Stimulated activated CD4-positive, alpha-beta T cell treated with anti-CD3 and anti-CD28 coated beads, Interleukin-1b, Interleukin-23, amount 100 ng/mL, for 1 hour (primary cell): ENCODE measurements at places on chromosomes 6 and 20.
A peak's percentile ranks its signal among the peaks of the same experiment; 100 is the strongest.

DNA sequence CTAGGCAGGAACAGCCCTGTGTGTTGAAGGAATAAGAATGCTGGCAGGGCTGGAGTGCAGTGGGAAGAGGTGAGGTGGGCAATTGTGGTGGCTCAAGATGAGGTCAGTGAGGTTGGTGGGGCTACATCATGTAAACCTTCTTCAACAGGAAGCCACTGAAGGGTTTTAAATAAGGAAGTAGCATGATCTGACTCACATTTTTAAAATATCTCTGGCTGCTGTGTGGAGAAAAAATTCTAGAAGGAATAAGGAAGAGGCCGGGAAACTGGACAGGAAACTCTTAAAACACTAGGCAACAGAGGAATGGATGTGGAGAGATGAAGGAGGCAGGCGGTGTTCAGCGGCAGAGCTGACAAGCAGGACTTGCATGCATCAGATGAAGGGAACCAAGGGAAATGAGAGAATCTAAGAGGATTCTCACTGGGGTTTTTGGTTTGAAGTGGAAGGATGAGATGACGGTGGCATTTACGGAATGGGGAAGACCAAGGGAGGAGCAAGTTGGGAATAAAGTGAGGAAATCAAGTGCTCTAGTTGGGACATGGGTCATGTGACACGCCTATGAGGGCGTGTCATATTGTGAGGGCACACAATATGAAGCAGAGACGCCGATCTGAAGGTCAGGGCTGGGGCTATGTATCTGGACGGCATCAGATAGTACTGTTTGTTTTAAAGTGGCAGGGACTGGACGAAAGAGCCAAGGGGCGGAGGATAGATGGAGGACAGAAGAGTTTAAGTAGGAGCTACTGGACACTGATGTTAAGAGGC is 18.2 kb downstream of the TMEM242 start:
- no peak for DNase-seq

DNA sequence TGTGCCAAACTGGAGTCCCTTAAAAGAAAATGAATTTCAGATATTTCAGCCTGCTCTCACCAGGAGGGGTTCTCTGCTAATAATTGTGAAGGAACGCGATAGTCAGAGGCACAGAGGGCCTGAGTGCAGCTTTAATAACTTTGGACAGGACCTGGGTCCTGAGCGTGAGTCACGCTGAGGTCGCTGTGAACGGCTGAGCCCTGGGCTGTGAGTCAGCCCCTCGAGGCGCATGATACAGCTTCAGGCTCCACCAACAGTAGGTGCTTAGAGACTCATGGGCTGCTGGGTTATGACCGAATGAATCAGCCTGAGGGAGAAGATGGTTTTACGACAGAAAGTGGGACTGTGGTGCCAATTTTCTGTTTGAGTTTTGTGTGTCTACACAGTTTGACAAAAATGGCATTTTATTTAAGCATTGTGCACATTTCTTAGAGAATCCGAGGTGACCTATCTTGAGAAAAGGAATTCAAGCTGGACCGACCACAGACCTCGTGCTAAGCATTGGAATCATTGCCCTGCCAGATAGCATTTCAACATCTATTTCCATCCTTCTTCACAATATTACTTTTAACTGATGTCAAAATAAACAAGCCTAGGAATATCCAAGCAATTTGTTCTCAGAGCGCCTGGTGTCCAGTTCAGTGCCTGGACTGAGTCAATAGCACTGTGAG is 183.0 kb downstream of the THBS2 start:
- DNase-seq, result no peak

DNA sequence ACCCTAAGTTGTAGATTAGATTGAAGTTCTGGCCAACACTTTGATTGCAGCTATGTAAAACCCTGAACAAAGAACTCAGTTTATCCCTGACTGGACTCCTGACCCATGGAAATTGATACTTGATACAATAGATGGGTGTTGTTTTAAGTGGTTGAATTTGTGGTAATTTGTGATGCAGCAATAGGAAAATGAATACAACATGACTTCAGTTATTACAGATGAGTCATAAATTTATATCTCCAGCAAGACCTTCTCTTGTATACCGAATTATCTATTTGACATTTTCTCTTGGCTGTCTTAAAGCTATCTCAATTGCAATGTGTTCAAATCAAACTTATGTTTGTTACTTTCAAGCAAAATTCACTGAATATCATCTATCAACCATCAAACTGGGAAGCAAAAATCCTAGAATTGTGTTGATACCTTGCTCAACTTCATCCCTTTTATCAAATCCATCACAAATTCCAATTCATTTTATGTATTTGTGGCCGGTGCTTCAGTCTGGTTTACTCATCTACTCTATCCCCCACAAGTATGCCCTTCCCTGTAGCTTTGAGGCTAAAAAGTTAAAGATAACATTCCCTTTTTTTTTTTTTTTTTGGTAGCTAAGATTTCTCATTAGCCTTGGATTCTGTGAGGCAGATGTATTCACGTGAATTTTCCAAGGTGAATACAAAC is 129.4 kb upstream of the CENPW start:
- no peak for DNase-seq

DNA sequence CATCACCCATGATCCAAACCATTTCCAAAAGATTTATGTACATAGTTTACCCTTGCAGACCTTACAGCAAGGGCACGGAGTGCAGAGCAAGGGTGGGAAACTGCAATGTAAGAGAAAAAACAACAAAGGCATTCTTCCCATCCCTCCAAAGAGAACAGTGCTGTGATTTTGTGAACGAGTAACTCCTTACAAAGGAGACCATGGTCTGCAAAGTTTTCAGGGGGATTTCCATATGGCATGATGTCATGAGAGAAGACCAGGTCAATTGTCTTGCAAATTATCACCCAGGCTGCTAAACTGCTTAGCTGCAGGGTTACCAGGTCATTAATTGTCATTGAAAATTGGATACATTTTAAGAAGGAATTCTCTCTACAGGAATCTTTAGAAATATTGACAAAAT is 58.3 kb downstream of the LAMP5 start:
- no peak for DNase-seq

DNA sequence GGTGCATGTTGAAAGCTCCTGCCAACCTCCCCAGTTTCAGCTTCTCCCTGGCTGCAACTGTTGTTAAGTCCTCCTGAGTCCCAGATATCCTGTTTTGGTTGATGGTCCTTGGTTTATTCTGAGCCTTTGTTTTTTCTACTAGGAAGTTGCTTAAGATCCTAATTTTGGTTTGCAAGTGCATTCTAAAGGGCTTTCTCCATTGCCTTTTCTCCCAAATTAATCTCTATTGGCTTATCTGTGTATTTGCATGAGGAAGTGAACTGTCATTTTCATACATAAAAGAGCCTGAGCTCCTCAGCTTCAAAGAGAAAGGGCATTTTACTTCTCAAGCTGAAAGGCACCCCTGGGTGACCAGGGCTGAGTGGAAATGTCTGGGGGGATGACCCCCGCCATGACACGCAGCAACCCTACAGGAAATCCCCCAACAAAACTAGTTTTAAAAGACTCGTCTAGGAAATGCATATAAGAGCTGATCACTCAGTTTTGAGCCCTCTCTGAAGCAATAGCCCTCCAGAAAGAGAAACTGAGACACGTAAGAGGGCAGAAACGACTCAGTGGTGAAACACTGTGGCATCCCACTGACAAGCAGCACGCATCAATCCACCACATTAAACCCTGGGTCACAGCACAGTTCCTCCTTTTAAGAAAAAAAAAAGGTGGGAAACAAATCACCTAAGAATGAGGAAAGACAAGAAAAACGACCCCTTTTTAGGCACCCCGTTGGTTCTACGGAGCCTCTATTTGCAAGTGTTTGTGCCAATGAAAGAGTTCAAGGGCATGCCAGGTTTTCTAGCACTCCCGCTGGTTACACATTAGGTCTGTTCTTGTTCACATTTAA is 140.9 kb downstream of the THBS2 start:
- DNase-seq, result no peak

DNA sequence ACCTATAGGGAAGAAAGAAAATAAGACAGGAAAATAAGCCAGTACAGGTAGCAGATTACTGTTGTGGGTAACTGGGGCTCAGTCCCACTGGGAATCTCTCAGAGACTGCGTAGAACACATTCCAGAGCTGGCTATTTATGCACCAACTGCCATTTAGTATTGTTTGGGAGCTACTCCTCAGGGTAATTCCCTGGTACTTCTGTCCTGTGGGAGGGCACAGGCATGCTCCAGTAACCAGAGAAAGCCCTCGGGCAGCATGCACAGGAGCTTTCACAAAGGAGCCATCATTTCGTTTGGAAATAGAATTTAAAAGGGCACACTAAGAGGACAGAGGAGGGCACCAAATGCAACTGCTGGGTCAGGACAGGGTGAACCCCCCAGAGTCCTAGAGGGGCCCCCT is 148.0 kb upstream of the LRFN2 start:
- no peak for DNase-seq

GRCh38 chr20:32819992-32820697 is 391 bp downstream of the MAPRE1 start:
- DNase-seq, result peak; percentile 69

- DNase-seq, result no peak
These were observed 9.3 kb downstream of the CYP21A2 start for GRCh38 chr6:32047539-32047854.

DNA sequence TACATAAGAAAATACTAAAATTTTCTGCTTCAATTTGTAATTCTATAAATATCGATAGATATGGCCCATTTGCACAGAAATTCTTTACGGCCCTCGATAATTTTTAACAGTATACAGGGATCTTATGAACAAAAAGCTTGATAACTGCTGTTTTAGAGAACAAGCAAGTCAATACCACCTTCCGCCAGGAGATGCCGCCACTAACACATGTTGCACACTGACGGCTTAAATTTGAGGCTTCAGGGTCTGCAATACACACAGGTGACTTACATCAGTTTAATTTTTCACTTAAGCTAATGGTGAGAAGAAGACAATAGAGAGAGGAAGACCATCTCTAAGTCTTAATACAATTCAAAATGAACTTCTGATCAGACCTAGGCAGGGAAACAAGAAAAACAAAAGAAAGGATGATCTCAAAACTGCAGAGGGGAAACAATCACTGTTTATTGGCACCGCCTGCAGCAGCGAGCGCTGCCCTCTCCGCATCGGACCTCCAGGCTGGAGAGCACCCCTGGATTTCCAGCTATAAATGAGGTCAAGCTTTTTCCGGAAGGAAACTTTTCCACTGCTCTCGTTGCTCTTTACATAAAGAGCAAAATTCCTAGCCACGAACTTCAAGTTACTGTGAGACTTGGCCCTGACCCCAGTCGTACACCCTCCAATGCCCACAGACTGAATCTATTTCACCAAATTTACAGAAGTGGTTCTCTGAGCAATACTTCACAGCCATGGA is 53.9 kb downstream of the OTOR start:
- DNase-seq, result peak; percentile 37

- DNase-seq, result no peak
These were observed 3.5 kb downstream of the GPR31 start for GRCh38 chr6:167154291-167154690.

DNA sequence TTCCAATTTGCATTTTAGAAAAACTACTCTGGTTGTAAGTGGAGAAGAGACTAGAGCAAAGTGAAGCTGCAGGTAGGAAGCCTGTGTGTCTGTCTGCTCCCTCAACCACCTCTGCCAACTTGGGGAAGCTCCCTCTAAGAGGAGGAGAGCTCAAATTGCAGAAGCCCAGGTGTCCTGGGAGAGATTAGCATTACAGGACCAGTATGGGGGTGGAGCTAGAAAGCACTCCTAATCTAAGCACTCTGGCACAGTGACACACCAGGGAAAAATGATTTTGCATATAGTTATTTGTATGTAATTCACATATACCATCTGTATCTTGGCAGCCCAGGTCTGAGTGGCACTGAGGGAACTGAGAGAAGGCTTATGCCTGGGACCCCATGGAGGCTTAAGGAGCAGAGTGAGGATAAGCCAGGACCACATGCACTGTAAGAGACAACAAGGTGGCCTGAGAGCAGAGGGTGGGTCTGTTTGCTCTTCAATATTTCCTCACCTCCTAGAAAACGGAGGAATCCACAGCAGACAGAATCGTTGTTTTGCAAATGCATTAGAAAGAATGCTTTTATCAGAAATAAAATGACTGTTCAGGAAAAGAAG is 13.6 kb downstream of the GSTA2 start:
- no peak for DNase-seq

- no peak for DNase-seq
These were observed 7.2 kb upstream of the THEMIS start for GRCh38 chr6:127907960-127908640.

- DNase-seq, result no peak
These were observed 32.3 kb downstream of the GMDS start for GRCh38 chr6:2213086-2213485.

- no peak for DNase-seq
These were observed 13.8 kb upstream of the B4GALT5 start for GRCh38 chr20:49727478-49727877.

- DNase-seq, result no peak
These were observed 53.4 kb upstream of the TMEM30A start for GRCh38 chr6:75337835-75338580.

DNA sequence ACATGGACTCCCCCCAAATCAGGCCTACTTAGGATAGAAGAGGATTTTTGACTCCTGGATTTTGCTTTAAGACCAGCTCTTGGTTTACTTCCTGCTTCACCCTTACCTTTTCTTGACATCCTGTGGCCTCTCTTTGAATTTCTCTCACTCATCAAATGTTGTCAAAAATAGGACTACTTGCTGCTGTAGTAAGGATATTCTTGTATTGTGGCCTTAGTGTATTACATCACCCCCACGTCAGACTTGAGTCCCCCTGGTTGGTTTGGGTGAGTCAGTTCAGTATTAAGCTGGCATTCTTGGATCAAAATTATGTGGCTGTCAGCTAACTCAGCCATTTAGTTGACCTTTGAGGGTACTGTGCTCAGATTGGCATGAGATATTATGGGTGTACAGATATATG is 1.1 kb downstream of the TPX2 start:
- no peak for DNase-seq

GRCh38 chr6:57104336-57104735 is 14.3 kb downstream of the ZNF451 start:
- DNase-seq, result no peak

DNA sequence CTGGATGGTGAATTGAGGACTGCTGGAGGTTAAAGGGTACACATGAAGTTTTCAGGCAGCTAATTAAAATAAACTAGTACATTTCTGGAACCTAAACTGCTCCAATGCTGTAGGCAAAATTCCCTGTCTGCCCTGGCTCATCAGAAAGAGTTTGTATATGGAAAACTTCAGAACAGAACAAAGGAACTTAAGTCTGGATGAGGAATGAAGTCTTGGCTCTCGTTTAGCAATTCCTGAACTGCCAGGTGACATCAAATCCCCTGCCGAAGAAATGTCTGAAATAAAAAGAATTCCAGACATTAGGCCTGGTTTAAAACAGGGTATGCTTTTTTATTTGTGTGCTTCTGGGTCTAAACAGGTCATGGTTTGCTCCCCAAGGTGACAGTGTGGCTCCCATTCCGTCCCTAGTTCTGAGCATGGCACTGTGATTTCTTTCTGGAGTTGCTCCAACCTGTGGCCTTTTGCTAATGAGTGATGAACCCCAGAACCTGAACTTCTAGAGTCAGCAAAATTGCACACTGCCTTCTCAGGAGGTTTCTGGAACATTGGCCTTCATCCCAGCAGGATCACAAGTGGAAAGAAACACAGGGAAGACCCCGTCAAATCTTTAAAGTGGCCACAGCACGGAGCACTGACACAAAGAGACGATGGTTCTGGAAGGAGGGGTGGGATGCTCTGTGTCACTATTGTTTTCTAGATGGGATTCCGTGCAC is 129.4 kb upstream of the NAA20 start:
- DNase-seq, result no peak
